ENCODE measurements at places on chromosomes 2 and 18.

DNA sequence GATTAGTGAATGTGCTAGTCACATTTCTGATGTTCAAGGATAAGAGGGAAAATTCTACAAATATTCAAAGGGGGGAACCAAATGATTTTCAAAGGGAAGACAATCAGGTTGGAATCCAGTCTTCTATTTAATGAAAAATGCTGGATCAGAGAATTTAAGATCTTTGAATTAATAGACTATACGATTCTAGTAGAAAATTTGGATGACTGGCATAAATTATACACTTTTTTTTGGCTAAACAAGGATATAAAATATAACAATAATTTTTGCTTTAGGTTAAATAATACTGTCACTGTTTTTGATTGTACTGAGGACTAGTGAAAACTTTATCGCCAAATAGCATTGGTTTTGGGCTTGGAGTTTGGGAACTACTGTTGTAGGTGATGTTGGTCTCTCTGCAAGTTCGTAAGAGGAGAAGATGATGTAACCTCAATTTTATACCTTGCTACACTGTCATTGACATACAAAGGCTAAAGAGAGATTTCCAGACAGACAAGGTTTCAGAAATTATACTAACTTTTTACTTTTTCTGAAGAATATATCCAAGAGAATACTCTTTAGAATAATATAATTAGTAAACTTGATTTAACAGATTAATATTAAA is 51.3 kb downstream of the NCOA1 start:
- no peak for DNase-seq

- DNase-seq, result no peak
These were observed 185.9 kb upstream of the CCDC150 start for GRCh38 chr2:196453613-196454047.

- no peak for DNase-seq
These were observed 23.2 kb upstream of the SLC20A1 start for GRCh38 chr2:112622528-112622849.

DNA sequence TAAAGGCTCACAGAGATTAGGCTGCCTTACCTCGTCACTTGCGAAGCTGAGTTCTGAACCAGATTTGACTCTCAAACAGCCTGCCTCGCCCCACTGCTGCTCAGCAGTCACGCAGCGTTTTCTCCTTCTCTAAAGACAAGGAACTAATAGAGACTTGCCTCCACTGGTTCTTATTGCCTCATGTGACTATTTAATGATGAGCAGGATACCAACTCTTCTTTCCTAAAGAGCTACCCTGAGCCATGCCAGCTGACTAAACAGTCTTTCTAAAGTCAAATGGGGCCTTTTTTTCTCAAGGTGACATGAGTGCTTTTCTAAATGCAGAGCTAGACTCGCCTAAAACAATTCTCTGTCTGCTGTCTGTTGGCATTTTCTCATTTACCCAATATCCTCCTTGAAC is 147.5 kb downstream of the NCKAP5 start:
- DNase-seq, result no peak

- DNase-seq, result no peak
These were observed 4.2 kb downstream of the PLEKHA3 start for GRCh38 chr2:178484245-178485041.

DNA sequence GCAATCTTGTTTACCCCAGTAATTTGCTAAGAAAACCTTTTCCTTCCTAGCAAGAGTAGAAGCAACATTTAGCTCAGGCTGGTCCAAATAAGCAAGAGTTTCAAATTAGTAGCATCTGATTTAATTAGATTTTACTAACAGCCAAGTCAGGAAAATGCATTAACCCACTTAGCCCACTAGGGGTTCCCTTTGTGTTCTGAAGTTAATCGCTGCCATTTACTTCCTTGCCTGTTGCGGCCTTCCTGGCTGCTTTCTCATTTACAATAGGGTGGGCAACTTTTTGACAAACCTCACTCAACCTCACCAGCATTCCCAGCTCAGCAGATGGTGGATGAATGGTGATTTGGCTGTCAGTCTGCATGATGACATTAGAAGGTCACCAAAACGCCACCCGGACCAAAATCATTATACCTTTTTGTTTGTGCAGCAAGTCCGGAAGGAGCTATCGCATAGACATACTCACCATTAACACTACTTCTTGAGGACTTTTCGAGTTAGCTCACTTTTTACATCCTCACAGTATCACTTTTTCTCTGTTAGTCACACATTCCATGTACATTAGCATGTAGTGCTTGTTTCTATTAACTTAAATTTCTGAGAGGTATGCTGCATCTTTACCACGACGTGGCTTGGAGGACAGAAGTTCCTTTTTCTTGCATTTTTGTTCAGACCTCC is 101.5 kb upstream of the SETBP1 start:
- no peak for DNase-seq

- no peak for DNase-seq
These were observed 70.3 kb downstream of the TGOLN2 start for GRCh38 chr2:85257359-85257969.

- DNase-seq, result no peak
These were observed 11.1 kb upstream of the NTSR2 start for GRCh38 chr2:11680901-11681721.

- no peak for DNase-seq
These were observed 164.1 kb upstream of the CELF4 start for GRCh38 chr18:37729716-37730115.

GRCh38 chr2:173099271-173099670 is 23.6 kb downstream of the MAP3K20 start:
- DNase-seq, result no peak

GRCh38 chr18:44951748-44952147 is 271.1 kb downstream of the SETBP1 start:
- no peak for DNase-seq

- DNase-seq, result no peak
These were observed 263.5 kb upstream of the HDAC4 start for GRCh38 chr2:239664216-239664810.

DNA sequence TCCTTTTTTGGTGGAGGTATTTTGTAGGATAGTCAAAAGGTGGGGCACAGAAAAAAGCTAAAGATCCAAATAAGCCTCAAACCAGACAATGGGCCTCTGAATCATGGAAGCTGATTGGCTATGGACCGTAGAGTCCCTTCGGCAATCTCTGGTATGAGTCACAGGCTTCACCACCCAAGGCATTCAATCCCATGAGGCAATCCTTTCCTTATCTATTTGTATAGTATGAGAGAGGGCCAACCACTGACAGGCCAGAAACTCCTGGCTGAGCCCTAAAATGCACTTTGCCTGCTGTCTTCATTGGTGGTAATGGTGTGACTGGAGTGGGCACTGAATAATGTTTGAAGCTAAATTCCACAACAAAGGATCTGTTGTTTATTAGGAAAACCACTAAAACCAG is 38.7 kb upstream of the MEX3C start:
- DNase-seq, result no peak

DNA sequence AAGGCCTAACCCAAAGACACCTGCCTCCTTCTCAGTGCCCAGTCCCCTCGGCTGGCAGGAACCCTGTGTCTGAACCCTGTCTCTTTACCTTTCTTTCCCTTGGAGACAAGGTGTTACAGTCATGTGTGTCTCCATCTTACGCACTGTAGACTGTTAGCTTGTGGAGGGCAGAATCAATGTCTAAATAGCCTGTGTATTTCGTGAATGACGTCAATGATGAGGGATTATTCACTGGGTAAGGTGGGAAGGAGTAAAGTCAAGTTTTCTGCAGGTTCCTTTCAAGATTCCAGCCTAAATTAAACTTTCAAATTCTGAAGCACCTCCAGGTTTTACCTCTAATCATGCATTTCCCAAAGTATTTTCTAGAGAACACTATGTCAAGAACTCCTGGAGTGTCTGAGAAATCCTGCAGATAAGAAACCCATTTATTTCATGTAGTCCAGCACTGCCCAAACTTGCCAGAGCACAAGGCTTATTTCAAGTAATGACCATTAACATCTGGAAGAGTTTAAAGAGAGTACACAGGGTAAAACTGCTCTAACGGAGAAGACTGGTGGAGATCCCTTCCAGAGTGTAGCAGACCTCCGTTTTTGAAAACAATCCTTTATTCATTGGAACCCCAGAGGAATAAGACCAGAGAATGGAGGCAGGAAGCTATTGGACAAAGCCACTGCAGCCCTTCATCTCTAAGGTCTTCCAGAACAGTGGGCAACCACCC is 72.8 kb downstream of the KCNF1 start:
- no peak for DNase-seq

DNA sequence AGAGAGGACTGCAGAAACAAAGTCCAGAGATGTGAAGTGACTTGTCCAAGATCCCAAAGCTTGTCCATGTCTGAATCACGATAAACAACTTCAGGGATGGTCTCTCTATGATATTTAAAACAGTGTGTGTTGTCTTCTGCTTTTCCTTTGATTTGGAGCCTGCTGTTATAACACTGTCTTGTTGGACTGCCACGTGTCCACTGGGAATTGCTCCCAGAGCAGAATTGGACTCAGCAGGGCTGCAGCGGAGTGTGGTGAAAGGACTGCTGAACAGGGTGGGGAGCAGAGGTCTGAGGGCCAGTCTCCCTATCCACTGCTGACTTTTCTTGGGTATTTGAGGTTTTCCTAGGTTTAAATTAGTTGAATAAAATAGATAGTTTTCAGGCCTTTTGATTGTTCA is 68.3 kb downstream of the IL1R2 start:
- DNase-seq, result no peak

- DNase-seq, result no peak
These were observed 564.7 kb upstream of the SLC39A10 start for GRCh38 chr2:195092341-195092740.

GRCh38 chr18:10797896-10798295 is 272.1 kb downstream of the NAPG start:
- DNase-seq, result no peak

DNA sequence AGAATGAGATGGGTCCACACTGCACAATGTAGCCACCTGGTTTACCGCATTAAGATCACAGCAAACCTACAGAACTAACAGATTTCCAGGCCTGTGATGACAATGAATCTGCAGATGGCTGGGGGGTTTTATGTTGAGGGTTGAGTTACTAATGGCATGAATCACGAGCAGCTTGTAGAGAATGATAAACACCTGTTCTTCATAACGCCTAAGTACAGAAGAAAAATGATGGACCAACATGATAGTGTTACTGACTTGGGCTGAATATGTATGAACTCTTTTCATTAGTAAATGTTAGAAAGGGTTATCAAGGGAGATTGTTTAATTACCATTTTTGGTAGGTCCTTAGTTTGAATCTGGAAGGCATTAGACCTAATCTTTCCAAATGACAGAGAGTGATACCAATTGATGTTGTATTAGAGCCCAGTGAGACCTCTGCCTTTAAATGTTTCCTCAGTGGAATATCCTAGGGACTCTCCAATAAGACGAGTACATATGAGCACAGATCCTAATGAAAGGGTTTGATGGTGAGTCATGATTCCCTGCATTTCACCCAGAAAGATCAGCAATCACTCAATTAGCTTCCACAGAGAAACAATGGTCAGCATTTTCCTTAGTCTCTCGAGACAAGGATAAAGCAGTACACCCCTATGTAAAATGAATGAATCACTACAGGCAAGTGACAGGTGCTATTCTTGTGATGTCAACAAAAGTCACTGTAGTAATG is 243.8 kb downstream of the DLGAP1 start:
- no peak for DNase-seq

DNA sequence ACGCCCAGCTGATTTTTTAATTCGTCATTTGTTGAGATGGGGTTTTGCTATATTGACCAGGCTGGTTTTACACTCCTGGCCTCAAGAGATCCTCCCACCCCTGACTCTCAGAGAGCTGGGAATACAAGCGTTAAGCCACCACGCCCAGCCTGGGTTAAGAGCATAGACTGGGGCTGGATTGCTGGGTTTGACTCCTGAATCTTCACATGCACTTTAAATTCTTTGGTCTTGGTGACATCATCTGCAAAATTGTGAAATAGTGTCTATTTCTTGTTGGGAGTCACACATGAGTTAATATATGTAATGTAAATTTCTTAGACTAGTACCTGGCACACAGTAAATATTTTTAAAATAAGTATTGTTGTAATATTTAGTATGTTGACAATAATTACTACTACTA is 257.4 kb downstream of the DOK6 start:
- DNase-seq, result no peak

GRCh38 chr2:134515137-134515536 is 203.7 kb downstream of the TMEM163 start:
- DNase-seq, result no peak
